ENCODE measurements at places on chromosomes 3 and 15.
A peak's percentile ranks its signal among the peaks of the same experiment; 100 is the strongest.

DNA sequence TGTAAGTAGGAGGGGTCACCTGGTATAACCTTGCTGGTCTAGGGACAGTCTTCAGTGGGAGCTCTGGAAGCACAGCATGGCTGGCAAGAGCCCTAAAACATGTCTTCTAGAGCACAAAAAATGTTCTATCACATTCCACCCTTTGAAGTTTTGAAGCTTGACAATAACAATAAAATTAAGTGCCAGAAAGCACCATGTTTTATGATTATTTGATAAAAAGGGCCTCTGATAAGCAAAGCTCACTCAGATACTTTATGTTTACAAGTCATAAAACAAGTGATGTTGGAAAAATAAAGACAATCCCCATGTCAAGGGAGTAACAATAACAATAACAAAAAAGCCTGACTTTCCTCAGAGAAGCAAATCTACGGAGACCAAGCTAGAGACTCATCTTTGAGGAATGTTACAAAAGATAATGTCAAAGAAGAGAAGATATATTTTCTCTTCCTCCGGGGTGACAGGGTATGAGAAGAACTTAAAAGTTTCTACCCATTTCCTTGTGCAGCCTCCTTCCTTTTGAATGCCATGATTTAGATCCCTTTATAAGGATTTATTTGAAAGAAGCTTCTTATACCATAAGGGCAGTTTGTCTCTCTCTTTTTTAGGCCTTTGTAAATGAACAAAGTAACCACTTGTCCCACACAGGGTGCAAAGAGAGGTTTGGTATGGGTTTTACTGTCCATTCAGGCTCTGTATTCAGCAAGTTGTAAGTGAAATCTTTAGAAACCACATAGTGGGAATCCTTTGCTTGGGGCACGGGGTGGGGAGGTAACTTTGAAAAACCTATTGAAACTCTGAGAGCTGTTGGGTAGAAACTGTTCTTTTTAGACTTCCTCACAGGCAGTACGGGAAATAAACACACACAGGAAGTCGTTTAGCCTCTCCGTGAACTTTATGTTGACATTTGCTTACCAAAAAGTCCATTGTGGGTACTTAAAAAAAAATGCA is 109.6 kb upstream of the RBMS3 start:
- no peak for DNase-seq

DNA sequence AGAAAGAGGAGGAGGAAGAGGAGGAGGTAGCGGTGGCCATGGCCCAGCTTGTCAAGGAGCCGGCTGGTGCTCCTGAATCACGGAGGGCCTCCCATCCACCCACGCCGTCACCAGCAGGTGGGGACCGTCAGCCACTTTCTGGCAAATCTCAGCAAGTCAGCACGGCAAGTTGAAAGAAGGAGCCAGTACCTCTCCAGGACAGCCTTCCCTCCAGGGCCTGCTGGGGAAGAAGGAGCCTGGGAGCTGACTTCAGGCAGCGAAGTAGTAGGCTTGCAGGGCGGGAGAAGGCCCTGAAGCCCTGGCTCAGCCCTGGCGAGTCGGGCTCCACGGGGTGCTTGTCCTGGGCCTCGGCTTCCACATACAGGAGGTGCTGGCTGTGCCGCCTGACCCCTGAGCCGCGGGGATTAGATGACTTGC is 99.2 kb upstream of the TRPM1 start:
- DNase-seq, result no peak

GRCh38 chr15:92059036-92059970 is 205.8 kb downstream of the SLCO3A1 start:
- peak; percentile 76 for DNase-seq

- DNase-seq, result no peak
Observed at GRCh38 chr15:68807249-68807648, 13.4 kb downstream of the ANP32A start.

DNA sequence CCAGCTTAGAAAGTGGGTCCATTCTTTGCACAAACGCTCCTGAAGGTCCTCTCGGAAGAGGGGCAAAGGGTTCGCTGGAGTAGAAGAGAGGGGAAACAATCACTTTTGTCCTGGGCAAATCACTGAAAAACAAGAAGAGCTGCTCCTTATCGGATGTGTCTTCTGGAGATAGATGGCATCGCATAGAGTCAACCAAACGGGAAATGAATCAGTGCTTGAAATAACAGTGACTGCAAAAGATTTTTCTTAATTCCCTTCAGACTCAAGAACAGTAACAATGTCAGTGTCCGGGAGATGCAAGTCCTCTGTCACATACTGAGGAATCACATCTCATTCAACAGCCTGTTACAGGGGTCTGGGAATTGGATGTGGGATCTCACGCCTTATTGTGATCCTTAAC is 78.8 kb upstream of the PCSK6 start:
- DNase-seq, result no peak

DNA sequence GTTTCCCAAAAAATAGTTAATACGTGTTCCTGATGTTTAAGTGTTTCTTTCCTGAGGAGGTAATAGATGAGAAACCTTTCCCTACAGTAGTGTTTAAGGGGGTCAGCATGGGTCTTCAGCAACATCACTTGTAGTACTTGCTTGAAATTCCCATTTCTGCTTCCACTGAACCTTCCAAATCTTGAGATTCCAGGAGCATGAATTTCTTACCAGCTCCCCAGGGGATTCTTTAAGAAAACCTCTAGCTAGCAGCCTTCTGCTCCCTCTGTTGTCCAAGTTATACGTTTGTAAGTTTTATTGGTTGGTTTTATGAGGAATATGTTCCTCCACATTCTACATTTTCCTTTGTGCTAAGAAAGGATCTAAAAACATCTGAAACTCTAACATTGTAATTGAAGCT is 38.2 kb upstream of the ACP3 start:
- DNase-seq, result no peak

DNA sequence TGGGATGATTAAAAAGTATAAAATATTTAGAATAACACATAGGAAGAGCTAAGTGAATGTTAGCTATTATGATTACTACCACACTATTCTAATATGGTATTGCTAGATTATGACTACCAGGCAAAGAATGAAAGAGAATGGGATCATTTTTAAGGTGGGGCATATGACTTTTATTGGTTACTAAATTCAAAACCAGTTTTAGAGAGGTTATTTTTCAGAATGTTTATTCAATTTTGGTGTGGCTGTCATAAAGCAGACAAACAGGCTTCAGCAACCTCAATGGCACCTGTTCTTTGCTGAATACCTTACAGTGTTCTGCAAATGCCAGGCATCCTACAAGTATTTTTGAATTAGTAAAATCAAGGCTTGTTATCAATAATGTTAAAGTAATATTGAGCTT is 12.8 kb downstream of the SPTSSB start:
- no peak for DNase-seq

- DNase-seq, result no peak
Observed at GRCh38 chr3:144557515-144557914, 585.9 kb downstream of the DIPK2A start.
